ENCODE measurements at places on chromosomes 7 and 10.
A peak's percentile ranks its signal among the peaks of the same experiment; 100 is the strongest.

- DNase-seq = no peak
Measured at GRCh38 chr7:123208793-123209192, 9.0 kb upstream of the SLC13A1 start.

- peak; percentile 41 for DNase-seq
Measured at GRCh38 chr7:29243910-29244655, 49.5 kb downstream of the CHN2 start.

DNA sequence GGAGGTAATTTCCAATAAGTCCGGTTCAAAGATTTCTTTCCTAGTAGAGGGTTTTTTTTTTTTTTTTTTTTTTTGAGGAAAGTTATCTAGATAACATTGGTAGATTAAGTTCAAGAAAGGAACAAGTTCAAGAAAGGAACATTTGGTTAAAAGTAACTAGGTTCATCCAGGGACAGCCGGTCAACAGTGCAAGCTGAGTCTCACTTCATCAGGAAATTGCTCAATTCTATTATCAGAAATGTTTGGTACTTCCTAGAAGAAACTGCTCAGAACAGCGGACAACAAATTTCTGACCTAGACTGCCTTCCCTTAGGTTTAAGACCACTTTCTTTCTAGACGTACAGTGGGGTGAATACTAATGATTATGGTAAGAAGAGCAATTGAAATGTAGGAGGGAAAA lies 3.7 kb upstream of the IL2RA start:
- no peak for DNase-seq

DNA sequence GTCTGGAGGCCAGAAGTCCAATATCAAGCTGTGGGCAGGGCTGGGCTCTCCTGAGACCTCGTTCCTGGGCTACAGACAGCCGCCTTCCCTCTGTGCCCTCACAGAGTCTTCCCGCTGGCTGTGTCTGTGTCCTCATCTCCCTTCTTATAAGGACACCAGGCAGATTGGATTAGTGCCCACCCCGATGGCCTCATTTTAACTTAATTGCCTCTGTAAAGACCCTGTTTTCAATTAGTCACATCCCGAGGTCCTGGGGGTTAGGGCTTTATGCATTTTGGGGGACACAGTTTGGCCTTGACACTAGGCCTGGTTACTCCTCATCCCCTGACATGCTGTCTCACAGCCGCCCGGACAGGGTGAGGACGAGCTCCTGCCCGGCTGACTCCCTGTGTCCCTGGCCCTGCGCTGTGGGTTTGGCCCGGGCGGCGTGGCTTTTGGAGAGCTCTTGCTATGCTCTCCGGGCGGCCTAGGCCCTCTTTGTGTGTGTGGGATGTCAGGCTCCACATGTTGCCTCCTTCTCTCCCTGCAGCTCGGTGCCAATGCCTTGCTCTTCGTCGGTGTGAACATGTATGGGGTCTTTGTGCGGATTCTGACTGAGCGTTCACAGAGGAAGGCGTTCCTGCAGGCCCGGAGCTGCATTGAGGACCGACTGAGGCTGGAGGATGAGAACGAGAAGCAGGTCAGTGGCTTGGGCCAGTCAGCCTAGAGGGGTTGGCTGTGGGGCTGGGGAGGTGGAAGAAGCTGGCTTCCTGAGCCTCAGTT lies 18.2 kb downstream of the ADCY1 start:
- DNase-seq = no peak

GRCh38 chr10:91711885-91712680 lies 79.2 kb upstream of the PPP1R3C start:
- no peak for DNase-seq

DNA sequence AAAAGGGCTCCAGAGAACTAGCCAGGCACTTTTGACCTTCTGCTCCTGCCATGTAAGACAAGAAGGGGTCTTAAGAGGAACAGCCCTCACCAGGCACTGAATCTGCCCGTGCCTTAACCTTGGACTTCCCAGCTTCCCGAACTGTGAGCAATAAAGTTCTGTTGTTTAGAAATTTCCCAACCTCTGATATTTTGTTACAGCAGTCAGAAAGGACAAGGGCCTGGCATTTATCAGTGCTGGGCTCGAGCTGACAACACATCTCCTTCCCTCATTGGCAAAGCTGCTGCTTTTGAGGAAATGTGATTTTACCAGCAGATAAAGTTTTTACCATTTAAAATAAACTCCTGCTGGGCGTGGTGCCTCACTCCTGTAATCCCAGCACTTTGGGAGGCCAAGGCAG lies 103.5 kb downstream of the GPR26 start:
- DNase-seq = no peak

GRCh38 chr7:151794508-151795167 lies 82.3 kb downstream of the PRKAG2 start:
- DNase-seq = no peak

DNA sequence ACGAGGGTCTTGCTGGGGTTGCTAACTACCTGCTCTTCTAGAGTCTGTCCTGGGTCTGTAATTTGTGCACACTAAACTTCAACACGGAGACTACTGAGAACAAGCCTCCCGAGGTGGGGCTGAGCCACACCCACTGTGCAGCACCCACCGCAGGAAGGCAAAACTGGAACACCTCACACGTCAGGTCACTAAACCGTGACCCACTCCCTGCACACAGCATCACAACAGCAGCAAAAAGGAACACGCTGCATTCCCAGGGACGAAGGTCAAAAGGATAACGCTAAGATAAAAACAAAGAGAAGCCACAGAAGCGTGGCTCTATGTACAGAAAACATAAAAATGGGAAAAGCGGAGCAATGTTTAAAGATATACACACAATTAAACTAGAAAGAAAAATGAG lies 170.1 kb downstream of the MAD1L1 start:
- no peak for DNase-seq

DNA sequence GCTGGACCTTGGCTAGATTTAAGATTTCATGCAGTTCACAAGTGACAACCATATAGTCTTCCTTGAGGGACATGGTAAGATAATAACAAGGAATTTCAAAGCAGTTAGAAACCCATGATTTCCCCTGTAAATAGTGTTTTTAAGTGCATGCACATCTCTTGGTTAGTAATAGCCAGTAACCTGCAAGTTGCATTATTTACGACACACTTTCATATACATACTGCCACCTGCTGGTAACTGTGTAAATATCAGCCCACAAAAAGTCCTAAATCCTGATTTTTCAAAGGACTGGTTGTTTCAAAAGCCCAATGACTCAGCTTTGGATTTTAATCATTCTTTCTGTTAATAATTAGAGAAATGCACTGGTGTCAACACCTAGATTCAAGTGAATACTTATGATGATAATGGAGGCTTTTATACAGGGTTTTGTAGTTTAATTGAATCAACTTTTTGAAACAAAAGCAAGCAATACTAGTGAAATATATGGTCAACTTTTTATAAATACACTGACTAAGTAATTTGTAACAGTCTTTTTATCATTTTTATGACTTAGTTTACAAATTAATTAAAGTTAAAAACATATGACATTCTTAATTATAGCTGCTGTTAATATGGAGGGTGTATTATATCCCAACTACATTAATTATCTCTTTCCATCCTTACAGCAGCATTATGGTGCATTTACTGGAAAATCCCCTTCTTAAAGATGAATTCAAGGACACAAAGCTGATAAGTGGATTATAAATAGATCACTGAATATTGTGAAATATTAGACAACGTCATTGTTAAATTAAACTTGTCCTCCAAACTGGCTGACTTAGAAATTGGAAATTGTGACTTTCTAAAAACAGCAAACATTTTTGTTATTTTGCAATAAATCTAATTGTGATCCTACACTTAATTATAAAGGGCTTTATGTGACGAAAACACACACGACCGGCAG lies 367.7 kb upstream of the SEMA3D start:
- no peak for DNase-seq

DNA sequence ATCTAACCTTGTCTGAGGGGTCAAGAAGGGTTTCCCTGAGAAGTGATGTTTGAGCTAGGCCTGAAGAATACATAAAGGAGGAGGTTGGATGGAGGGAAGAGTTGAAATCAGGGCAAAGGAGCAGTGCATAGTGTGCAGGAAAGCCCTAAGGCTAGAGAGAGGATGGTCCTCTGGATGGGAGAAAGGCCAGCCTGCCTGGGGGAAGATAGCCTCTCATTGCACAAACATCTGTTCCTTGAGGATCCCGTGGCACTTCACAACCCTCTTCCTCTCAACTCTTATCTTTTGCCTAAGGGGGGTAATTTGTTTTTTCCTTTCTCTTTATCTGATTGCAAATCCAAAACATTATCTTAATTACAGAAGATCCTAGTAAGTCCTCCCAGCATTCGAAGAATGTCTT lies 35.7 kb downstream of the STAMBPL1 start:
- DNase-seq = no peak

DNA sequence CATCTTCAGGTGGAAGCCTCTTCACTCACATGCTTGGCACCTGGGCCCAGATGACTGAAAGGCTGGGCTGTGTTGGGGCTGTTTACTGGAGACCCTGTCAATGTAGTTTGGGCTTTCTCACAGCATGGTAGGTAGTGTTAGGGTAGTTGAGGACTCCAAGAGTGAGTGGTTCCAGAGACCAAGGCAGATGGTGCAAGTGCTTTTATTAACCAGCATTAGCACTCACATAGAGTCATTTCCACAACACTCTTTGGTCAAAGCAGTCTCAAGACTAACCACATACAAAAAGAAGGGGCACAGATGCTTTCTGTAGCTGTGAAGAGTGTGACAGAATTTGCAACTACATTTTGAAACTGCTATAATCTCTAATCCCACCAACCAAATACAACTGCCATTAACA lies 135.0 kb downstream of the RTKN2 start:
- no peak for DNase-seq

DNA sequence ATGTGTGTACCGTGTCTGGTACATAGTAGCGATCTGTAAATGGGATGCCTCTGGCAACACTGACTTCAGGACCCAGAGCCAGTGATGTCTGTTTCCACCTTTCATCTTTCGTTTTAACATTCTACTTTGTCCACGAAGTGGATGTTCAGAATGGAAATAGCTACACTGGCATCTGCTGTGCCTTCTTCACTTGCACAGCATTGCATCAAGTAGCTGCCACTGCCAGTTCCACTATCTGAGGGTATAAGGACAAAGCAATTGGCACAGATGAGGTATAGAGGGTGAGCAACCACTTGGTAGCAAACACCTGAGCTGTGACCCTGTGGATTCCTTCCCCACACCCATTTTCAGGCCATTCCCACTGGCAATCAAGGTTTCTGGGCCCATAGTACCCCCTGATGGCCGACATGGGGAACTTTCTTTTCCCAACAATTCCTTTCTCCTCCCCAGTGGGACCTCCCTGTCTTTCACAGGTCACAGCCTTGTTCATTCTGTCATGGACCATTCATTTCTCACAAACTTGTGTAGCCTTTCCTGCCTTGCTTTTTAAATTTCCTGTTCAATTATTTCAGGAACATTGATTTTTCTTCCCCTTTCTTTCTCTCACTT lies 4.0 kb downstream of the ITGA8 start:
- DNase-seq = no peak

DNA sequence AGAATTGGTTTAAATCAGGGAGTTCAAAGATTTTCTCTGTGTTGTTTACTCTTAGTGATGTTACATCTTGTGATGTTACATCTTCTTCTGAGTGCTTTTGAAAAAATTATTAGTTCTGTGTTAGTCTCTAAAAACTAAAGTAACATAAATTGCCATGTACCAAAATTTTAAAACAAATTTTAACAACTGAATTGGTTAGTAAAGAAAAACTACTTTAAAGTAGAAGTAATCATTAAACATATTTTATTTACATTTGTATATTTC lies 5.2 kb upstream of the IGF2BP3 start:
- no peak for DNase-seq

Data from activated CD8-positive, alpha-beta memory T cell treated with anti-CD3 and anti-CD28 coated beads for 48 hours (primary cell).